ENCODE measurements at places on chromosomes 1 and 21.

GRCh38 chr1:202806845-202807450, 1.3 kb downstream of the KDM5B start:
- peak; percentile 17 for DNase-seq

GRCh38 chr1:51255331-51255730, 19.3 kb downstream of the RNF11 start:
- no peak for DNase-seq

DNA sequence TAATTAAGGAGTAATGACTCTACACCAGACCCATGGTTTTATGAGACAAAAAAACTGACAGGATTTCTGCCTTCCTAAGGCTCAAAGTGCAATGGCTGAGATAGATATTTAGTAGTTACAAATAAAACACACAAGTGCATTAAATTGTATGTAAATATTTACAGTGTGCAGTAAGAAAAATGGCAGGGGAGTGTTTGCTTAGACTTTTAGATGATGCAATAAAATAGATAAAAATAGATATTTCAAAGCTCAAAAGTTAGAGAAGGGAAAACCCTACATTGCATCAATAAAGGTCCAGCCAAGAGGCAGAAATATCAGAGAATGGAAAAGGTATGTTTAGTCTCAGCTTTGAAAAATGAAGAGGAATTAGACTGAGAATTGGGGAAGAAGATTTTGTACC, 226.3 kb upstream of the FGGY start:
- no peak for DNase-seq

GRCh38 chr1:26910343-26911160, 3.2 kb downstream of the NR0B2 start:
- no peak for DNase-seq

DNA sequence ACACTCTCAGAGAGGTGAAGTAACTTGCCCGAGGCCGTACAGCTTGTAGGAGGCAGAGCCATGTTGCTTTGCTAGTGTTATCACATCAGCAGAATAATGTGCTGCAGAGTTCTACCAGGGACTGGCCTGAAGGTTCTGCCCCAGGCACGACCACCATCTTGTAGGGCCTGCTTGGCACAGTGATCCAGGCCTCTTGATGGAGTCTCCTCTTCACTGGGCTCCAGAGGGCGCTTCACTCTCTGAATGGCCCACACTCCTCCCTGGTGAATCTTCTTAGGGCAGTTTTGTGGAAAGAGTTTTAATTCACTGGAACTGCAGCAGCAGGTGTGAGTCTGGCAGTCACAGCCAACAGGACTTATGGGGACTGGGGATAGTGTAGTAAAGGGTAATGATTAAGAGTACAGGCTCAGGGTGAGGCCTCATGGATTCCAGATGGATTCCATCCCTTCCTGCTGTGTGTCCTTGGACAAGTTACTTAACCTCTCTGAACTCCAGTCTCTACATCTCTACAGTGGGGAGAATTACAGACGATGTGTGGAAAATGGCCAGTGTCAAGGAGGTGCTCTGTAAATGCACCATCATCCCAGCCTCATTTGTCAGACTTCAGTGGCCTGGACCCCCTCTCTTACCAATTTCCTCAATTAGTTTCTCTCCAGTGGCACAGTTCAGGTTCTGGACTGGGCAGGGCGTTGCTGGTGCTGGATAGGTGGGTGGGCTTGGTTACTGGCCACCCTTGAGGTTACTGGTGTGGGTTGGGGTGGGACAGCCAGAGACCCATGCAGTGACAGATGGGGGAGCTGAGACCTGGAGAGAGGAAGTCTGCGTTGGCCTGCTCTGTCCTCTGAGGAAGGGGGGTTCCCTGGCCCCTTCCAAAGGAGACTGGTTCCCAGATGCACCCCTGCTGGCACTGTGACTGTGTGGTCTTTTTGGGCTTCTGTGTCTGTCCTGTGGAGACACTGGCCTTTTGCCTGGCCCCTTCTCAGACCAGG, 45.9 kb upstream of the CSF3R start:
- peak; percentile 6 for DNase-seq

DNA sequence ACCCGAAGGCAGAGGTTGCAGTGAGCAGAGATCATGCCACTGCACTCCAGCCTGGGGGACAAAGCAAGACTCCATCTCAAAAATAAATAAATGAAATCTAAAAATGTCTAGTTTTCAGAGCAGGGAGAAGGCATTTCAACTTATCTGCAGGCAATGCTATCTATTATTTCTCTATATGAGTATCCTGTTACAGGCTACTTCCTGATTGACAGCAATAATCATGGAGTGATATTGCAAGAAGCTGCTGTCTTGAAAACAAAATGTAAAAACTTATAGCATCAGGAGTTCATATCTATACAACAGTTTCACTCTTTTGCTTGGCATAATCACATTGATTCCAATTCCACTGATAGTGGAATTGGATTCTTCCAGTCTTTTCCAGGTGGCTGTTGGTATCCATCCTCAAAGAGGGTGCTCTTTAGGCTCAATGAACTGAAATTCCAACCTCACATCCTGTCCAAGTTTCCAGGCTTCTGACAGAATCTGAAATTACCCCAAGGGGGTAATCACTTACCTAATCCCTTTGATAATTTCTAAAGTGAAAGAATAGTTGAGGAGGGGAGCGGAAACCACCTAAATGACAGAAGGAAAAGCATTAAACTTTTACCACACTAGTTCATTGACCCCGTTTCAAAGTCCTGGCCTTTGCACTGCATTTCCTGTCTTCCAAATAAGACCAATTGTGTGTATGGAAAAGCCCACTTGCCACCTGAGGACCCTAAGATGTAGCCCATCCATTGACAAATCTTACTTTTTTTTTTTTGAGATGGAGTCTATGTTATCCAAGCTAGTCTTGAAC, 107.6 kb downstream of the GLUL start:
- DNase-seq = no peak

- DNase-seq = no peak
These were observed 36.0 kb downstream of the ALG6 start for GRCh38 chr1:63403386-63403785.

- DNase-seq = no peak
These were observed 32.3 kb upstream of the FBXO28 start for GRCh38 chr1:224081604-224082003.

DNA sequence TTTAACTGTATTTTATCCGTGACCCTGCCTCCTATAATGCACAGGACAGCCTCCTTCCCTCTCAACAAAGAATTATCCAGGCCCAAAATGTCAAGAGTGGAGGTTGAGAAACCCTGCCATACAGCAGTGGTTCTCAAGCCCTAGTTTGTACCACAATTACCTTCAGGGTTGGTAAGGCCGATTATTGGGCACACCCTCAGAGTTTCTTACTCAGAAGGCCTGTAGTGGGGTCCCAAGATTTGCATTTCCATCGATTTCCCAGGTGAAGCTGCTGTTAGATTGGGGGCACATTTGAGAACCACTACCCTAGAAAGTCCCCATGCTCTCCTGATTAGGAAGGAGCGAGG, 400 bp upstream of the PGBD2 start:
- DNase-seq = no peak

GRCh38 chr1:10635085-10635896, 160.5 kb downstream of the PEX14 start:
- DNase-seq = peak; percentile 29

GRCh38 chr21:45818904-45819285, 162.7 kb upstream of the COL6A1 start:
- DNase-seq = peak; percentile 82

GRCh38 chr1:17403081-17403480, 31.1 kb downstream of the PADI6 start:
- no peak for DNase-seq

- DNase-seq = peak; percentile 47
These were observed 73.5 kb downstream of the JAK1 start for GRCh38 chr1:64892576-64893573.
